SW480 (cell line): ENCODE measurements at places on chromosomes 3 and 15.

DNA sequence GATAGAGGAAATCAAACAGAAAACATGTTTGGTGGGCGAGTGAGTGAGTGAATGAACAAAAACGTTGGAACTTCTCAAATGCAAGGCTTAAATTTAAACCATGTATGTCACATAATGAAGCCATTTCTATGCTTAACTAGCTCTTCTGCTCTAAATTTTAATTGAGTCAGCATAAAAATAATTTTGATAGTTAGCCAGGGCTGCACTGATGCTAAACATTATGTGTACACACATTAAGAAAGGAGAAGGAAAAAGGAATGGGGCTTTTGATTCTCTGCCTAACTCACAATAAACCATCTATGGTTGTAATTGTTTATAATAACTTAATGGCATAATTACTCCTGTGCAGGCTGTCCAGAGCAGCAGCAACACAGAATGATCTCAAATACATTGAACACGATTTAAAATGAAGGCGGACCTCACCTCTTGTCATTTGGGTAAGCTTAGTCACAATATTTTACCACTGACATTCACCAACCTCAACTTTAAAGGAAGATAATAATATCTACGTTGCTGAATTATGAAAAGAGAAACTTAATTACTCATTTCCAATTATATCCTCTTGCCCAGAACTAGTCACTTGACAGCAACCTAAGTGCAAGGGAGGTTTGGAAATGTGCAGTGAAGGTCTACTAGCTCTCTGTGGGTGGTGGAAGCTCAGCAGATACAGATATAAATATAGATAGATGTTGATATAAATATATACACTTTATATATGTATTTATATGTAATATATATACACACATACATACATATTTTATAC is 318.4 kb upstream of the TRIM42 start:
- no peak for DNase-seq

- DNase-seq: no peak
Measured at GRCh38 chr3:9653565-9654248, 4.4 kb downstream of the MTMR14 start.

DNA sequence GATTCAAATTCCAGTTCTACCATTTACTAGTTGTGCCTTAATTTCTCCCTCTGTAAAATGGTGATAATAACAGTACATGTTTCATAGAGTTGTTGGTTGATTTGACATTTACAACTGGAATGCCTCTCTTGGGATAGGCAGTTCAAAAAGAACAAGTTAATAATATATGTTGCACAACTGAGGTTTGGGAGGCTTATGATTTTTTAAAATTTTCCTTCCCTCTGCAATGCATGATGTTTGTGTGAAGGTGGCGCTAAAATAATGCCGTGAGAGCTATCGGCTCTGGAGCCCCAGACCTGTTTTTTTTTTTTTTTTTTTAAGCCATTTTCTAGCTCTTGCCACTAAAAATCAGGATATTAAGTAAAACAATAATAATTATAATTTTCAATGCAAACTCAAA is 18.6 kb downstream of the DNAJB11 start:
- DNase-seq: no peak

DNA sequence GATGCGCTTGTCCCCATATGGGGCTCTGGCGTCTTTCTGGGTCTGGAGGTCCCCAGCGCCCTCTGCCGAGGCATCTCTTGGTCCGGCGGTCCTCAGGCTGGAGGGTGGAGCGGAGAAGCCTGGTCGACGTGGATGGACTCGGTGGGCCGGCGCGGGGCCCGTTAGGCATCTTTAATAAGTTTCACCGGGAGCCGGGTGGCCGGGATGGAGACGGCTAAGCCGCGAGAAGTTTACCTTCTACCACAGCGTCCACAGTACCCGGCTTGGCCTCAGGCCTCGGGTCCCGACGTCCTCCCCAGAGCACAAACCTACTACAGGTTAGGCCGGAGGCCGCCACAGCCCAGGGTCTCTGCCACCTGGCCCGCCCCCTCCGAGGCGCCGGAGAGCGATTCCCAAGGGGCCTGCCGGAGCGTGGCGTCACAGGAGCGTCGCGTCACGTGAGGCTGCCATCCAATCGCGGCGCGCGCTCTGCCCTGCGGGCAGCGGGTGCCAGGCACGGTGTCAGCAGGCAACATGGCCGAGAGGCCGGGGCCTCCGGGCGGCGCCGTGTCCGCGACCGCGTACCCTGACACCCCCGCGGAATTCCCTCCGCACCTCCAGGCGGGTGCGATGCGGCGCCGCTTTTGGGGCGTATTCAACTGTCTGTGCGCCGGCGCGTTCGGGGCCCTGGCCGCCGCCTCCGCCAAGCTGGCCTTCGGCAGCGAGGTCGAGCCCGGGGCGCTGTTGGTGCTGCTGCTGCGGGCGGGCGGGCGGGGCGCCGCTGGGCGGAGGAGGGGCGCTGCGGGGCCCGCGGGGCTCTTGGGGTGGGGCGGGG is at the start of gene TMEM42:
Gene TMEM42 (plus strand): TSS at position 501 of the 814 bp plus-strand sequence. CDS start 13 bp downstream, at position 514.
- peak; percentile 90 for DNase-seq

- DNase-seq: no peak
Measured at GRCh38 chr3:38645076-38645475, 4.4 kb downstream of the SCN5A start.

GRCh38 chr3:64642327-64643151 is 45.3 kb downstream of the ADAMTS9 start:
- peak; percentile 36 for DNase-seq

DNA sequence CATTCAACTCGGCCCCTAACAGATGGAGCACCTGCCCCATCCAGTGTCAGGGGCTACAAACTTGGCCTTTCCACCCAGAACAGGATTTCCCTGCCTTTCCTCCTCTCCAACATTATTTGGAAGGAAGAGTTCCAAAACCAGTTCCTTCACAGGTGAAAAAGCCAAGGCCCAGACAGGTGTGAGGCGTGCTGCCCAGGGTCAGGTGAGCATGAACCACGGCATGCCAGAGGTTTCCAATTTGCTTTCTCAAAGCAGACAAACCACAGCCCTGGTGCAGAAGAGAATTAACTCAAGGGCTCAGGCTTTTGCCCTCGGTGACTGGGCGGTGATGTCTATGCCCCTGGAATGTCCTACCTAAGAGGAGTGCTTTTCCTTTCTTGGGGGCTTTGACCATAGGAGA is 43.2 kb downstream of the LDHAL6B start:
- DNase-seq: peak; percentile 9

DNA sequence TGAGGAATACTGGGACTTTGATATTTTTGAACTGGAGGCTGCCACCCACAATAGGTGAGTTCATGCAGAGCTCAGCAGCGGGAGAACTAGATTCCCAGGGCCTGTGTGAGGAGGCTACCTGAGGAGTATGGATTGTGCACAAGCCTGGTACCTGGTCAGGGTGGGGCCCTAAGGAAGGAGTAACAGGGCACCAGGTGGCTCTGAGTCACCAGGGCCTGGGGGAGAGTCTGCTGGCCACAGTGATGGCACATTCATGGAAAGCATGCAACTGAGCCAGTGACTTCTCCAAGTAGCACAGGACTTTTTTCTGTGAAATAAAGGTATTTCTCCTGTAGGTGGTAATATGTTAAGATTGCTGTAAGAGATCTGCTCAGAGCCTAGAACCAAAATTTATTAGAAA is 134.4 kb downstream of the PDE8A start:
- DNase-seq: no peak

DNA sequence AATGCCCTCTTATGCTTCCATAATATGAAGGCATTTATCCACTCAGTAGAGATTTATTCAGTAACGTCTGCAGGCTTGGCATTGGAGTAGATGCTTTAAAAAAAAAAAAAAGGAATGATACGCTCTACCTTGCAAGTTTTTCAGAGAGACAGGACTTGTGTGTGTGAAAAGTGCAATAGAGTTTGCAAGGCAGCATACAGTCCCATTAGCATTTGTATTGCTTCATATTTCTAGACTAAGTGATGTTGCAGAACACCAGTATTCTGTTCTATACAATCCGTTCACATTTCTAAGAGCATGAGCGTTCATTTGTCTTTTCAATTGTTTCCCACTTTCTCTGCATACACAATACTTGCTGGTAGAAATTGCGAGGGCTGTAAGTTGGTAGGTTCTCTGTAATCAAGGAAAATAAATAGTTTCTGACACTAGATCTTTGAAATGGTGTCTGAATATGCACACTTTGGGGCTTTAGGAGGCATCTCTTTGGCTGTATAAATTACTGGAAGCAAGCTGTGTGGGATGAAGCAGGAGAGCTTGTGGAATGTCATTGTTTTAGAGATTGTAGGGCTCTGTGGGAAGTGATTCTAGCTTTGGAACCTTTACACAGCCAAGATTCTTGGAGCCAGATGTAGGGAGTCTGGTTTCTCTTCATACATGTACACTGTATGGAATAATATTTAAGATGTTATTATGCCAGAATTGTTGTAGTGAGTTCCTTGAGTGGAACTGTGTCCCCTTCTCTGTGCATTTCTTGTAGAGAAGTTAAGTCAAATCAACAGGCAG is 262.7 kb downstream of the FEZF2 start:
- DNase-seq: no peak

DNA sequence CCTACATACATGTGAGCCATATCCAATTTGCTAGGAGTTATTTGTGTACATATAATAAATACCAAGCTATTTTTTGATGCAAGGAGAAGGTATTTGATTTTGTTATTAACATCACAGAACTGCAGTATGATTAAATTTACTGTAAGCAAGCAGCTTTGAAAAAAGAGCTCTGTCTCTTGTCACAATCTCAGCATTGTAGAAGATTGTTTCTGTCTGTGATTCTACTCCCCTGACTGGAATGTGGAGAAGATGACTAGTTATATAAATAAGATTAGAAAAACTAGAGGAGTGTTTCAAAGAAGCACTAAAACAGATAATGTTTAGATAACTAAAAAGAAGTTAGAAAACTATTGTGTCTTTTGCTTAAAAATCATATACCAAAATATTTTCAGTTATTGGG is 17.1 kb upstream of the DCBLD2 start:
- DNase-seq: no peak
